Trophoblast cell (in vitro differentiated cells and primary cell): ENCODE measurements at places on chromosomes 6 and 20.

DNA sequence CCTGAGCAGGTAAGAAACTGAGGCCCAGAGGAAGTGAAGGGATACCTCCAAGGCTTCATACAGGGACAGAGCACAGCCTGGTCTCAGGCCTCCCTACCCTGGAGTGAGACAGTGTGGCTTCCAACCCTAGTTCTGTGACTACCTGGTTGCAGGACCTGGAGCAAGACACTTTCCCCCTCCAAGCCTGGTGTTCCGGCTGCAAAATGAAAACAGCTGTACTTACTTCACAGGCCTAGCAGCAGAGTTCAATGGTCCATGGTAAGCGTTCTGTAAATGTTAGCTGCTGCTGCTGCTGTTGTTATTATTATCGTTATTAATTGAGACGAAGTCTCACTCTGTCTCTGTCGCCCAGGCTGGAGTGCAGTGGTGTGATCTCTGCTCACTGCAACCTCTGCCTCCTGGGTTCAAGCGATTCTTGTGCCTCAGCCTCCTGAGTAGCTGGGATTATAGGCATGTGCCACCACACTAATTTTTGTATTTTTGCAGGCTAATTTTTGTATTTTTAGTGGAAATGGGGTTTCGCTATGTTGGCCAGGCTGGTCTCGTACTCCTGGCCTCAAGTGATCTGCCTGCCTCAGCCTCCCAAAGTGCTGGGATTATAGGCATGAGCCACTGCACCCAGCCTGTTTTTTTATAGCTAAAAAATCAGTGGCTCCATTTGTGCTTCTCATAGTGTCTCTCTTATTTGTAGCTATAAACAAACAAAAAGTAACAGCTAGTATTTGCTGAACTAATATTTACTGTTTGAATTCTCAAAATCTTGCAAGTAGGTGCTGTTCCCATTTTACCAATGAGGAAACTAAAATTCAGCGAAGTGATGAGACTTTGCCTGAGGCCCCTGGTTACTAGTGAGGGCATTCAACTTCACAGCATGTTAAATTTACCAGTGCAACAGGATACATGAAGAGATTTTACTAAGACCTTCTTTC lies 41.9 kb downstream of the COX4I2 start:
- DNase-seq: no peak

GRCh38 chr20:44302026-44302669 lies 8.9 kb downstream of the FITM2 start:
- DNase-seq: no peak

DNA sequence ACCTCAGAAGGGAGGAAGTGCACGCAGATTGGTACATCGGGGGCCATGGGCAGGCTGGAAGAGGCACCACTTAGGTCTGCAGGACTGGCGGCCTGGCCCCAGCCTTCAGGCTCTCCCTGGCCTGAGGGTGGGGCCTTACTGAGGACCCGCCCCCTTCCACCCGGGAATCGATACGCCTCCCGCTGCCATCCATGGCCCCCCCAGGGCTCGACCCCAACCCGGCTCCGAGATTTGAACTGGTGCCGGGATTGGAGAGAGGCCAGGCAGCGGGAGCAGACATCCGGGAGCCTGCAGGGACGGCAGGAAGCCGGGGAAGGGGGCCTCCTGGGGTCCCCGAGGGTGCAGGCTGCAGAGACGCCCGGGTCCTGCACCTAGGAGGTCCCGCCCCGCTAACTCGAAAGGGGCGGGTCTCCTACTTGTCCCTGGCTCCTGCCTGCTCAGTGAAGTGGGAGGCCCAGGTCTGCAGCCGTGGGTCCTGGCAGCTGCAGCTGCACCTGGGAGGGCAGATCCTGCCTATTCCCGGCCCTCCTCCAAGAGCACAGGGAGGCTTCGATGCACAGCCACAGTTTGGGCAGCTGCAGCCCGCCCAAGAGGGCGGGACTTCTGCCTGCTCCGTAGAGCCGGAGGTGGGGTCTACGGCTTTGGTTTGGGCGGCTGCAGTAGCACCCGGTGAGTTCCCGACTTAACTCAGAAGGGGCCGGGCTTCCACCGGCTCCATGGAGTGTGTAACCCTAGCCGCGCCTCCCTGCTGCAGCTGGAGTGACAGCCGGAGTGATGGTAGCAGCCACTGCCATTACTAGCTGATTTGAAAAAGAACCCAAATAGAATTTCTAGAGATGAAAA lies 35.2 kb upstream of the TBC1D22B start:
- DNase-seq: peak; percentile 97

GRCh38 chr20:35994994-35995453 lies 26.6 kb downstream of the CNBD2 start:
- peak; percentile 89 for DNase-seq

- no peak for DNase-seq
Measured at GRCh38 chr6:79864001-79864400, 83.4 kb downstream of the ELOVL4 start.

- no peak for DNase-seq
Measured at GRCh38 chr20:54219751-54220426, 12.0 kb downstream of the PFDN4 start.

DNA sequence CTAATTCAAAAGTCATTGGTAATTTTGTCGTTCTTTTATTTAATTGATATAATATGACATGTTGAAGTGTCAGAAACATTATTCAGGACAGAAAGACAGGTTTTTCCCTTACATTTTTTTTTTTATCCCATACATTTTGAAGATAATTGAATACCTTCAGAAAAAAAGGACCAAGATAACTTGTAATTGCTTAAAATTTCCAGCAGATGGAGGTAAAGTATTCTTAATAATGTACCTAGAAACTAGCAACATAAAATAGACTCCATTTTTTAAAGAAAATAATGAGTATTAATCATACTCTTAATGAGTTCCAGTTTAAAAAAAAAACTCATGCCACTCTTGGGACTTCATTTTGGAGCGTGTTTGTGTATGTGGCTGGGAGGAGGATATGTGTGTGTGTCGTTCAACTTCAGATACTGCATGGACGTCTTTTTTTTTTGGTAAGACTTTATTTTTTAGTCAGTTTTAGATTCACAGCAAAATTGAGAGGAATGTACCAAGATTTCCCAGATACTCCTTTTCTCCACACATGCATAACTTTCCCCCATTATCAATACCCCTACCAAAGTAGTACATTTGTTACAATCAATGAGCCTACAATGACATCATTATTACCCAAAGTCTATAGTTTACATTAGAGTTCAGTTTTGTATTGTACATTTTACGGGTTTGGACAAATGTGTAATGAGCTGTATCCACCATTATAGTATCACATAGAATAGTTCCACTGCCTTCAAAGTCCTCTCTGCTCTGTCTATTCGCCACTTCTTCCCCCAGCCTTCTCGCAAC lies 79.4 kb downstream of the ROS1 start:
- DNase-seq: peak; percentile 65

DNA sequence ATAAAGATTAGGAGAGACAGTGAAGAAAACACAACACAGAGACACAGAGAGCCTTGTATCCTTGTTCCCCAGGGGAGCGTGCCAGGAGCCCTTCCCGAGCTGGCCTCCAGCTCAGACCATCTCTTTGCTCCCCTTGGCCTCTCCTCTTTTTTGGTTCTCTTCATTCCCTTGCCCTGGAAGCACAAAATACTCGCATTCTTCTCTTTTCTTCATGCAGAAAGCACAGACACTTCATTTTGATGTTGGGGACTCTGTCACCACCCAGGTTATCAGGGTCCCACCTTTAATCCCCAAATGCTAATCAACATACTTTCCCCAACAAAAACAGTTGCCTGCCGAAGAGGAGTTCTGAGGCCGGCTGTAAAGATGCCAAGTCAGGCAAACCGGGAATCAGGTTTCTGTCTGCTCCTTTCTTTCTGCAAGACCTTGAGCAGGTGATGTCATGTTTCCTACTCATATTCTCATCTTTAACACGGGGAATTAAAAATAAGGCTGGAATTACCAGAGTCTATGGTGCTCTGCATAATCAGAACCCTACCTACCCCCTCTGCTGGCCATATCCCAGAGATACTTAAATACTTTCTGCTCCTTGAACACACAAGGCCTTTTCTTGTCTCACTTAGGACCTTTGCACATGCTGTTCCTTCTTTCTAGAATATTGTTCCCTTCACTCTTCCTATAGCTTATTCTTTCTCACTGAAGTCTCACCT lies 21.7 kb downstream of the TGM6 start:
- DNase-seq: no peak

DNA sequence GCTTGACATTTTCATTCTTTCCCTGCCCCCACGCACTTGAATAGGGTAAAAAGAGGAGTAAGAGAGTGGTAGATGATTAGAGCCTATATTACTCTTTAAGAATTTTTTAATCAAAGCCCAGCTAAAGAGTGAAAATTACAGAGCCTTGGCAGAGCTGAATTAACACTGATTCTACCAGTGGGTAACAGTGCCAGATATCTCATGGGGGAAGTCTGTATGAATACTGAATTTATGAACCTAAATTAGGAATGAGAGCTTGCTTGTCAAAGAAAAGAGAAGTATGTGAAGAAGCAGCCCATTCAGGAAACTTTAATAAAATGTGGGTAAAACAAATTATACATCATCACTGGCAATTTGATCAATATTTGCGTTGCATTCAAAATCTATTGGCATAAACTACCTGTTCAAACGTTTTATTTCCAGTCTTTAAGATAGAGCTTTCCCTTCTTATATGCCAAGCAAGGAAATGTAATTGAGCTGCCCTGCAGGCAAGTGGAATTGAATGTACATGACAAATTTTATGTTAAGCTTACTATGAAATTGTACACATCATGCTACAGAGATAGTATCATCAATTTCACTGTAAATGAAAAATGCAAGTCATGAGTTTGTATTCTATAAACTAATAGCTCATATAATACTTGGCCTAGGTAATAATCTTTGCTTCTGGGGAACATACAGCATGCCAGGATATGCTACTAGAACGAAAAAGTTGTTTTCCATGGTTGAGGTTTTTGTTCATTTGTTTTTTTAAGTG lies 14.5 kb downstream of the SOBP start:
- no peak for DNase-seq

- no peak for DNase-seq
Measured at GRCh38 chr6:103680116-103680515, 1179.6 kb downstream of the HACE1 start.

GRCh38 chr6:119147101-119148053 lies 68.9 kb upstream of the FAM184A start:
- peak; percentile 89 for DNase-seq

- no peak for DNase-seq
Measured at GRCh38 chr6:36662380-36662779, 16.1 kb upstream of the CDKN1A start.

DNA sequence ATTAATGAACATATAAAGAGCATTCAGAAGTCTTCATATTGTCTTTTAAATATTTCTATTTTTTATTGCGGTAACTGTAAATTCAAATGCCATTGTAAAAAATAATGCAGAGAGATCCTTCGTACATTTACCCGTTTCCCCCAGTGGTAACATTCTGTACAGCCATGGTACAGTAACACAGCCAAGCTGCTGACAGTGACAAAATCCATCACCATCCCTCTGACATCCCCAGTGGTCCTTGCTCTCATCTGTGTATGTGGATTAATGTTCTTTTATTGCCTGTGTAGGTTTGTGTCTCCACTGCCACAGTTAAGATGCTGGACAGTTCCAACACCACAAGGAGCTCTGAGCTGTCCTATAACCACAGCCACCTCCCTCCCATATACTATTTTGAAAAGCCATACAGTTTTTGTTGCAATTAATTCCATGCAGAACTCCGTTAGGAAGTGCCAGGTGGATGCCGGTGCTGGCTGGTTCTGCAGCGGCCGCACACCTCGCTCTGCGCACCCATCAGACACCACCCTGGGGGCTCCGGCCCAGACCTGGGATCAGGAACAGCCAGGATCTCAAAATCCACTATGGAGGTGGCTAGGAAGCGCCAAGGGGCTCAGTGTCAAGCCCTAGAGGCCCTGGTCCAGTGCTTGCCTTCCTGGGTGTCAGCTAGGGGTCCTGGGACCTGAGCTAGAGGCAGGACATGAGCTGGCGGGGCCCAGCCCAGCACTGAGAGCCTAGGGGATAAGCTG lies 93.1 kb upstream of the PMEPA1 start:
- DNase-seq: no peak

- DNase-seq: no peak
Measured at GRCh38 chr6:158020272-158020711, 38.6 kb downstream of the SYNJ2 start.

DNA sequence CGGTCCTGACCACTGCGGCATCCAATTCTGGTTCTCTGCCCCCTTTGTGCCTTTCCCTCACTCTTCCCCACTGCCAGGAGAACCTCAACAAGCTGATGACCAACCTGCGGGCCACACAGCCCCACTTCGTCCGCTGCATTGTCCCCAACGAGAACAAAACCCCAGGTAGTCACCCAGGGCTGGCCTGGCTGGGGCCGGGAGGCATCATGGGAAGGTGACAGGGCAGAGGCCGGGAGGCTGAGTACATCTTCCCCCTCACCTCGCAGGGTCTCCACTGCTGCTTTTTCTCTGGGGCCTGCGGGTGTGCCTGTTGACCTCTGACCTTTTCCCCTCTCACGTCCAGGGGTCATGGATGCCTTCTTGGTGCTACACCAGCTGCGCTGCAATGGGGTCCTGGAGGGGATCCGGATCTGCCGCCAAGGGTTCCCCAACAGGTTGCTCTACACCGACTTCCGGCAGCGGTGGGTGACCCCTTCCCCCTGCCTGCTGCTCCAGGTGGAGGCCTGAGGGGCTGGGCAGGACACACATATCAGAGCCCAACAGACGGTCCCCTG lies 35.1 kb downstream of the MYH7B start:
- no peak for DNase-seq
